Kasumi-1 (cell line): ENCODE measurements at places on chromosomes 1 and 21.
A peak's percentile ranks its signal among the peaks of the same experiment; 100 is the strongest.

- DNase-seq, result no peak
These were observed 18.1 kb upstream of the SAMD13 start for GRCh38 chr1:84283381-84283780.

DNA sequence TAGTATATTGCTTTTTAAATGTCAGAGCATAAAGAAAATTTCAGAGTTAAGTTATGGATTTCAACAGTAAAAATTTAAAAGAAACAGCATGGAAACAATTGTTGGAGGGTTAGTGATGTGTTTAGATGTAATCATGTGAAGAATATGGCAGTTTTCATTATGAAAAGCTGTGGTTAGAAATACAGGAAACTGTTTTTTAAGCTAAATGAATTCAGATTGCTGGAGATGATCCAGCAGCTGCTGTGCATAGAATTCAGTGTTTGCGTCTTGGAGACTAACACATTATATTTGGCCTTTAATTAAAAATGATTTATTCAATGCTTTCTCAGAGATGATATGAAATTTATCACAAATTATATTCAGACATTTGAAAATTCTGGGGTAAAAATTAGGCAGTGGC, 273.6 kb upstream of the LRRC7 start:
- DNase-seq, result peak; percentile 21

DNA sequence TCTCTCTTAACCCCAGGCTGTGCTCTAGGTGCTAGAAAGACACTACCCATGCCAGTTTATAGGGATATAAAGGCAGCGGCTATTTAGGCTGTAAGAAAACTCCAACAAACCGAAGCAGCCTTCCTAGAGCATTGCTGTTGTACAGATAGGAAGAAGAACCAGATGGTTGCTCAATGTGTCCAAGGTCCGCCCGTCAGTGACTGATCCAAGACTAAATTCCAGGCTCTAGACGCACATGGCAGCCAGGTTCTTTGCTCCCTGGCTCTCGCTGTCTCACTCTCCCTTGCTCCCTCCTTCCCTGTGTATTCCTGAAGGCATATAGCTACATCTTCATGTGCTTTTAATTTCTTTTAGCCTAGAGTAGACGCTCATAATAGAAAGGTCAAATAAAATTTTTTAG, 303.4 kb downstream of the KIF26B start:
- DNase-seq, result no peak

GRCh38 chr1:44642255-44642654, 32.0 kb downstream of the TMEM53 start:
- DNase-seq, result no peak

DNA sequence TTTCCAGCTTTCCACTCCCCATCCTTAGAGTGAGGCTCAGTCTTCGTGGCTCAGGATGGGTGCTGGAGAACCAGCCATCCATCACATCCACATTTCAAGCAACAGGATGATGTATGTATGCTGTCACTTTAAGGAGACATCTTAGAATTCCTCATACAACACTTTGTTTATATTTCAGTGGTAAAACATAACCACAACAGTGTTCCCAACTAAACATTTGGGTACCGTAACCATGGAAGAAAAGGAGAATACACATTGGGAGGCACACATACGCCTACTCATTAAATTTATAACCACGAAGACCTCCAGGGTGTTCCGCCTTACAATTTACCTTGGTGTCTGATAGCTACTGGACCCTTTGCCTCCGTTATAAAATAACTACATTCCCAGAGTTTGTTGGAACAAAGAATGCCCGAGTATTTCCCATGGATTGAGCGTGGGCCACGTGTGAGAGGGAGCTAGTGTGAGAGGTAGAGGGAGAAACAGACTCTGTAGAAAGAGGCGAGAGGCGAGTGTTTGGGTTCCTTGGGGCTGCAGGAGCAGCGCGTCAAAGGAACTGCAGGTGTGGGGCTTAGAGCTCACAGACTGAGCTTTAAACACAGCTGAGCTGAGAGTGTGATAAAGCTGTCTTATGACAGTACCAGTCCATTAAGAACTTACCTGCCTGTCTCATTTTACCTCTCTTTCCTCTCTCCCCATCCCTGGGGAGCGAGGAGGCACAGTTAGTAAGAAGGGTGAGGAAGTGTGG, 111.5 kb upstream of the USP24 start:
- DNase-seq, result no peak

DNA sequence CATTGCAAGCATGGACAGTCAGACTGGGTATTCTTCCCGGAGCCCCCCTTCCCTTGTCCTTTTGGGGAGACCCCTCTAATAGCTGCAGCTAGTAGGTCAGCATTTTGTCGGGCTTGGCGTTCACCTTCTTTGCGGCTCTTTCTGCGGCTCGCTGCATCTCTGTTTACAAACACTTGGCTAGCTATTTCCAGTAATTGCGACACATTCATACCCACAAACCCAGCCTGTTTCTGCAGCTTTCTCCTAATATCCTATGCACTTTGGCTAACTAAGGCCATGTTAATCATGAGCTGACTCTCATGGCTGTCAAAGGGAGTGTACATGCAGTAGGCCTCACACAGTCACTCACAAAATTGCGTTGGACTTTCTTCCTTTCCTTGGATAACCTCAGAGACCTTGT, 716.4 kb downstream of the AMY1C start:
- no peak for DNase-seq

- DNase-seq, result no peak
These were observed 425.3 kb downstream of the DUSP10 start for GRCh38 chr1:221316491-221317056.
